Thyroid gland (tissue), 4 donors: ENCODE measurements at places on chromosomes 6 and 20.
A peak's percentile ranks its signal among the peaks of the same experiment; 100 is the strongest.

GRCh38 chr6:25302677-25303128 lies 23.5 kb downstream of the CARMIL1 start:
- no peak for DNase-seq

DNA sequence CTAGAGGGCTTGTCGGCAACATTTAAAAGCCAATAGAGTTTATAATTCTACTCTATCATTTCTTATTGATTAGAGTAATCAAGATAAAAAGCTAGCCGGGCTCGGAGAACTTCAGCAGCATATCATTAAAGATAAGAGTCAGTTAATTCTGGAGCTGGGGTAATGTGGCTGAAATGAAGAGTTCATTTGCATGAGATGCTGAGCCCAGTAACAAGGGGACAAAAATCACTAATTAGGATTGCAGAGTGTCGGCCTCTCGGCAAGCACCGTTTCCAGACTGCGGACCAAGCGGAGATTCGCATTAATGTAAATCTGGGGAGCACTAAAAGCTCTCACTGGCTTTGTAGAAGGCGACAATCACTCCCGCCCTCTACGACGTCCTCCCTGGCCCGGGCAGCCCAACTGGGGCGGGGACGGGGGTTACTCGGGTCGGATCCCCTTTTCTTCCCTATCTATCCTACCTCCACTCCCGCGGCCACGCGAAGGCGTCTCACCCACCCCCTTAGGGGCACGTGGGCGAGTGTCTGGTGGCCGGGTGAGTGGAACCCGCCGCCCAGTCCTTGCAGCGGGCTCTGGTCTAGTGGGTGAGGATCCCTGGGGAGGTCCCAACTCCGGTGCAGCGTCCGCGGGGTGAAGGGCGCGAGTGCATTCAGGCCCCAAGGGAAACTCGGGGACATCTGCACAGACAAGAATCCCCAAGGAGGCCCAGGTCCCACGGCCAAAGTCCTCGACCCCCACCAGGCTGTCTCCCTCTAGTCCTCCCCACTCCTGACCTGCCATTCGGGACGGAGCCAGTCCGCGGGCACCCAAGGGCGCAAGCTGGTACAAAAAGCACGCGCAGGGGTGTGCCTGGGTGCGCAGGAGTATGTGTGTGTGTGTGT lies 42.2 kb upstream of the OSTM1 start:
- no peak for DNase-seq

GRCh38 chr6:131043902-131044447 lies 19.1 kb downstream of the EPB41L2 start:
- DNase-seq = no peak

GRCh38 chr6:42974919-42975505 lies 4.0 kb downstream of the PEX6 start:
- DNase-seq = no peak

DNA sequence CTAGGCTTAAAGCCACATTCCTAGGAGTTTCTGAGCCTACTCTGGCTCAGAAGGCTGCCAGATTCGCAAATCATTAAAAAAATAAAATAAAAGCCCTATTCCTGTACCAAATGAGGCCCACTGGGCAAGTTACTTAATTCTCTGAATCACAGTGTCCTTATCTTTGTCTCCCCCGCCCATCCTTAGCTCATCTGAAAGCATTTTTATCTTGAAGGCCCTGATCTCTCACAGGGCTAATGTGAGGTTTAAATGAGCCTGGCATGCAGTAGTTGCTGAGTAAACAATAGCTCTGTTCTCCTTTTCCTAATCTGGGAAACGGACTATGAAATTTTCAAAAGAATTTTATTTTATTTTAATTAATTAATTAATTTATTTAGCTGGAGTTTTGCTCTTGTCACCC lies 2.1 kb upstream of the ZBTB12 start:
- DNase-seq = no peak

DNA sequence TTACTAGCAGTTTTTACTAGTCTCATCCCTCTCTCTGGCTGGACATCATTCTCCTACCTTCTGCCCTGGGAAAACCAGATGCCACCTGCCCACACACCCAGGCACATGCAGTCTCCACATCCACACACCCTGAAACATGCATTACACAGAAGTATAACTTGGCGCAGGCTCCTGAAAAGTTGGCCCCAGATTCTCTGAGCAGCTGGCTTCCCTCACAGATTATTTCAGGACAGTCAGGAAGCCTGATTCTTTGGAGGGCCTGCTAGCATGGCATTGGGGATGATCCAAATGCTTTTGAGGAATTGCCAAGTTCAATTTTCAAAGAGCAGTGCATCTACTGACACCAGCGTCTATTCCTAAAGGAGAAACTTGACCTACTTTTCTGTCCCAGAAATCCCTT lies 27.8 kb upstream of the KIF16B start:
- DNase-seq = no peak

DNA sequence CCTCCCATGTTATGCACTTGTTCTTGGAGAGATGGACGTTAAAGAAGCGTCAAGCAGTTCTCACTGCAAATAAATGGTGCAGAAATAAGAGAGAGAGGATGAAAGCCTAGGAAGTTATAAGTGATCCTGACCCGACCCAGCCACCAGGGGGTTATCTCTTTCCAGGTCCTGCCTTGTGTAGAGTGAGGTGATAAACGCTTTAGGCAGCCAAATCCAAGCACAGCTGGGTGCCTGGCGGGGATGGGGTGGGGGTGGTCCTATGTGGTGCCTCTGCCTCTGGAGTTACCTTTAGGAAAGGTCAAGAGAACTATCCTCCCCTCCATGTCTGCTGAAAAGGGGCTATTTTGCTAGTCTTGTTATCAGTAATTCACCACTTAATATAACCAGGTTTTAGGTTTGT lies 9.2 kb upstream of the TFAP2A start:
- no peak for DNase-seq

DNA sequence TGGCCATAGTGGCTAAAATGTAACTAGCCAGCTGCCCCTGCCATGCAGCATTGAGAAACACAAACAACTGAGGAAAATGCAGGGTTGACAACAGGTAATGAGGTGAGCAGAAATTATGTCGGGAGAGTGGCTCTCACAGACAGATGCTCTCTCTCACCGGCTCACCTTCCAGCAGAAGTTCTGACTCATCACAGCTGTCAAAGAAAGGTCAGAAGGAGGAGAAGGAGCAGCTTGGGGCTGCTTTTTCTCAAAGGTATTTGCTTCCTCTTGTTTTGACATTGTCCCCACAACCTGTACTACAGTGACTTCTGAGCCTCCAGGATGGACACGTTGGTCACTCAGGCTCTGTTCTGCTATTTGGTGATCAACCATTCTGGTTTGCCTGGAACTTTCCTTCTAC lies 190.5 kb upstream of the HEY2 start:
- DNase-seq = no peak

DNA sequence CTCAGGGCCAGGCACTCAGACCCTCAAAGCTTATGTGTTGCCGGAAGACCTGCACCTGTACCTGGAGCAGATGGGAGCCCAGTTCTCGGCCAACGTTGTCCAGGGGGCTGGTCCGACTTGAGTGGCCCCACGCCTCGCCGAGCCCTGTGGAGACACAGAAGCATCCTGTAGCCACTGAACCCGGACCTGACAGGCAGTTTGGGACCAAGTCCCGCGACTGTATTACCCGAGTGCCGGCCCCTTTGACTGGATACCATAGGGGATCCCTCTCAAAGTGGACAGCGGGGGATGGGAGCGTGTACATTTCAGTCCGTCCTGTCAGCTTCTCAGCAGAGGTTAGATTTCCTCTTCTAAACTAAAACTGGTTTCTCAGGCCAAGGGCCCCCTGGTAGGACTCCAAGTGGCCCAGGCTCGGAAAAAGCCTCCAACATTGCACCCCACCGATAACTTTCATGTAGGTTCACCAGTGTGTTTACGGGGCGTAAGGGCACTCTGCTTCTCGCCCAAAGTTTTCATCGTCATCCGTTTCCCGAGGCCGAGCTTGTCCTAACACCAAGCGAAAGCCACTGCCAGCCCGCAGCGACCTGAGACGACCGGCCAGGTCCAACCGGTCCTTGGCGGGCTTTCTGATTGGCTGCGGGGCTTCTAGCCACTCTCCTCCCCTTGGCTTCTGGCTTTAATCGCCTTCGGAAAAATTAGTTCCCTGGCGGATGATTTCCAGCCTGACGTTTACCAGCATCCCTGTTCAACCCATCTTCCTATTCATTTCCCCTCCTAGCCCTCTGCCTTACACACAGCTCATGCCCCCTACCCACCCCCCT lies 10.8 kb downstream of the SIM1 start:
- DNase-seq = no peak

DNA sequence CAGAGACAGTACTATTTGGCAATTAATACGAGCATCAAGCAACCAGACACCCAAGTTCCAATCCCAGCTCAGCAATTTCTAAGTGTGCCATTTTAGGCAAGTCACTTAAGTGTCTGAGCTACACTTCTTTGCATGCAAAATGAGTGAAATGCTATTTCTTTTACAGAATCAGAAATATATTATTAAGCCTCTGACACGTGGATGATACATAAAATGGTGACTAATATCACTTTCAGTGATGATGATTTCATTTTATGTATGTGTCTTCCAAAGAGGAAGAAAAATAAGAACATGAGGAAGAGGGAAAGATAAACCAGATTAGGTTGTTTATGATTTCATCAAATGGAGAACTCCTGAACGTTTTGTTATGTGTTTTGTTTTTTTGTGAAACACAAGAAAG lies 158.6 kb downstream of the TSHZ2 start:
- DNase-seq = no peak

GRCh38 chr6:37187321-37188022 lies 17.5 kb downstream of the PIM1 start:
- no peak for DNase-seq

DNA sequence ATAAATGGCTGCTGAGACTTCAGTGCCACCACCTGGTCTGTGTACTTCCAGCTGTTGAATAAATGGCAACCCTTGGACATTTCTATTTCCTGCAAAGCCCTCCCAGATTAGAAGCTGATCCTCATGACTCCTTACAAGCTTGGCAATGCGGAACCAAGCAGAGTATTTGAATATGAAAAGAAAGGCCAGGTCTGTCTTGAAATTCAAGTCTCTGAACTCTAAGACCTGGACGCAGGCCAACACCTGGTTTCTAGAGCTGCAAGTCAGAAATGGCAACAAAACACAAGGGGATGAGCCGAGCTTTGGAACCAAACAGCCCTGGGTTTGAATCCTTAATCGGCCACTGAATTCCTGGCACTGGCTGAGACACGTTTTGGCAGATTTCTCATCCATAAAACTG lies 353.4 kb downstream of the PTPRT start:
- peak; percentile 19 for DNase-seq

- no peak for DNase-seq
Observed at GRCh38 chr6:7811441-7811840, 85.5 kb downstream of the BMP6 start.

- no peak for DNase-seq
Observed at GRCh38 chr6:142903812-142904211, 41.2 kb downstream of the HIVEP2 start.

DNA sequence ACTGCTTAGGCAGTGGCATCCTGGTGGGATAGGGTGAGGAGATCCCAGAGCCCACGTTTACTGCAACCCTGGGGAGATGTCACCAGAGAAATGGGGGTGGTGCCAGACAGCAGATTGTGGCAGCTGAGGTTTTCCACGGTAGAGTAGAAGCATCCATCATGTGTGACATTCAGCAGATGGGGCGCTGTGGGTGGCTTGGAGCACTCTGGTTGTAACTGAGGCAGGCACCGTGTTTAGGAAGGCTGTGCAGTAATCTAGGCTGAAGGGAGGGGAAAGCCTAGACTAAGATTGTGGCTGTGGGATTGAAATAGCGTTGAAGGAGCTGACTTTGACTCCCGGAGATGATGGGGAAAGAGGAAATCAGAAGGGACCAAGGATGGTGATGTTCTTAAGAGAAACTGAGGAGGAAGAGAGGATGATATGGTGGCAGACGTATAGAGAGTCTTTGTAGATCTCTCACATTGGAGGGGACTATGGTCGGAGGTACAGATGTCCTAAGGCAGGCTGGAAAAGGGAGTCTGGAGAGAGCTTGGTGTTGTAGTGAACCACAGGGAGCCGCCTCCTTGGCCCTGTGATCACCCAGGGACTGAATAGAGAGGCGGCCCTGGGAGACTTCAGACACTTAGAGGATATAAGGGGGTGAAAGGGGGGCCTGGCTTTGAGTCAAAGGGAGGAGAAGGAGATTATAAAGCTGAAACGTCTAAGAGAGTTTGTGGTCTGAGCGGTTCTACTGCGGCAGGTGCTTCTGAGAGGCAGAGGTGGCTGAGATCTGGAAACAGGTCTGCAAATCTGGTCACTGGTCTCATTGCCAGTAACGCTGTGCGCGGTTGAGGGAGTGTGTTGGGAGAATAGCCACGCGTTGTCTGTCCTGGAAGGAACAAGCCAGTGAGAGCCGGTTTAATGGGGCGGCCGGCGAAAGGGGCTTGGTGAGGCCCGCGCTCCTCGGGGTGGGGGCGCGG lies 792 bp upstream of the MICA start:
- peak; percentile 54 for DNase-seq

- DNase-seq = no peak
Observed at GRCh38 chr6:159436581-159436980, 256.5 kb downstream of the SOD2 start.

- no peak for DNase-seq
Observed at GRCh38 chr6:109449795-109450673, 5.5 kb downstream of the MICAL1 start.

DNA sequence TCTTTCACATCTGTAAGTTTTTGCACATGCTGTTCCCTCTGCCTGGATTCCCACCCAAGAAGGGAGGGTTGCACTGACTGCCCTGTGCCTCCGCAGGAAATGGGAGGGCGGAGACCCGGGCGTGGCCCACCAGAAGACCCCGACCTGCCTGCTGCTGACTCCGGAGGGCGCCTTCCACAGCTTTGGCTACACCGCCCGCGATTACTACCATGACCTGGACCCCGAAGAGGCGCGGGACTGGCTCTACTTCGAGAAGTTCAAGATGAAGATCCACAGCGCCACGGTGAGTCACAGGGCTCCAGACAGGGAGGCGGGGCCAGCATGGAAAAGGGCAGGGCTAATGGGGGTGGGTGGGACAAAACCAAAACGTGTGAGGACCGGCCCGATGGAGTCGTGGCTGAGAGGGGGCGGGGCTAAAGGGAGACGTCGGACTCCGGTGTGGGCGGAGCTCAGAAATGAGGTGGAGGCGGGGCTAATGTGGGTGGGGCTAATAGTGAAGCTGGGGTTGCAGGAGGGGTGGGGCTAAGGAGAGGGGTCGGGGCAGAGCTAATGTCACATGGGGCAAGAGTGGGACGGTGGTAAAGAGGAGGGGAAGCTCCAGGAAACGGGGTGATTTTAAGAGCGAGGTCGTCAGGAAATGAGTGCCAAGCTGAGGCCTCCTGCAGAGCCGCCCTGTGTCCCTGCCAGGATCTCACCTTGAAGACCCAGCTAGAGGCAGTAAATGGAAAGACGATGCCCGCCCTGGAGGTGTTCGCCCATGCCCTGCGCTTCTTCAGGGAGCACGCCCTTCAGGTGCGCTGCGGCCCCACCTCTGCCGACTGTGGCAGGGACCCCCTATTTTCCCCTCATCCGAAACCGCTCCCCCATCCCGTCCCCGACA lies 12.6 kb downstream of the HSPA12B start:
- DNase-seq = peak; percentile 67

GRCh38 chr20:57990396-57990987 lies 238.0 kb downstream of the ANKRD60 start:
- DNase-seq = no peak

- no peak for DNase-seq
Observed at GRCh38 chr20:61119273-61119672, 132.8 kb upstream of the CDH4 start.
